ENCODE measurements at places on chromosomes 6 and 20.
A peak's percentile ranks its signal among the peaks of the same experiment; 100 is the strongest.

- DNase-seq = no peak
Observed at GRCh38 chr20:57592263-57593092, 27.7 kb downstream of the ZBP1 start.

DNA sequence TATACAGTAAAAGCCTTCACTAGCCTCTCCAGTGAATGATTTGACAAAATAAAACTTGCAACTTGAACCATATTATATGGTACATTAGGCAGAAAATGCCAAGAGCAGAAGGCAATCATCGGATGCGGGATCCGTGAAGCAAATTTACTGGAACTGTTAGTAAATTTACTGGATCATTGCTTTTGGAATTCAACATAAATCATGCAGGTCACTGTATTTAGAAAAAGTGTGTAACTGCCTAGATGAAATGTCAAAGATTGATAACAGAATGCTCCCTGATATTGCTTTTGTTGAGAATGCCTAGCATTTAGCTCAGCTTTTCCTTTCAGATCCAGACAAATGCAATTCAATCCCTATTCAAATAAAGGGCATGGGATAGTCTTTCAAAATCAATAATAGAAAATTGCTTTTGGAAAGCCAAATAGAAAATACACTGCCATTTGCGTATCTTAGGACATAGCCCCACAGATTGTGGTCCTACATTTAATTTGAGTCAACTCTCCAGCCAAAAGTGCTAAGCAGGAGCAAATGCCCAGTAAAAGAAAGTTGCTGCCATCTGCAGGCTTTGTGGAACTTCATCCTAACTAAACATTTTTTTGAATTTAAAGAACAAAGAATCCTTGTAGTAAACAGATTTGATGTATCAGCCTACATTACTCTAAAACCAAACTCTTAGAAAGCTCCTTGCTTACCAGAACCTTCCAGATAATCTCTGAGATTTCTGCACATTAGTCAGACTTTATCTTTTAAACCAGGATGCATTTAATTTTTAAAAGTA lies 109.5 kb upstream of the HSF2 start:
- DNase-seq = peak; percentile 10

- no peak for DNase-seq
Observed at GRCh38 chr20:44196271-44196670, 9.3 kb upstream of the JPH2 start.

GRCh38 chr20:33850159-33850558 lies 39.0 kb downstream of the CHMP4B start:
- no peak for DNase-seq
